ENCODE measurements at places on chromosomes 1 and 21.

- DNase-seq: no peak
These were observed 49.8 kb upstream of the MTF2 start for GRCh38 chr1:93029317-93029716.

- DNase-seq: no peak
These were observed 112.1 kb downstream of the PHTF1 start for GRCh38 chr1:113647164-113647563.

GRCh38 chr1:220817907-220818306, 31.2 kb downstream of the MTARC1 start:
- no peak for DNase-seq

DNA sequence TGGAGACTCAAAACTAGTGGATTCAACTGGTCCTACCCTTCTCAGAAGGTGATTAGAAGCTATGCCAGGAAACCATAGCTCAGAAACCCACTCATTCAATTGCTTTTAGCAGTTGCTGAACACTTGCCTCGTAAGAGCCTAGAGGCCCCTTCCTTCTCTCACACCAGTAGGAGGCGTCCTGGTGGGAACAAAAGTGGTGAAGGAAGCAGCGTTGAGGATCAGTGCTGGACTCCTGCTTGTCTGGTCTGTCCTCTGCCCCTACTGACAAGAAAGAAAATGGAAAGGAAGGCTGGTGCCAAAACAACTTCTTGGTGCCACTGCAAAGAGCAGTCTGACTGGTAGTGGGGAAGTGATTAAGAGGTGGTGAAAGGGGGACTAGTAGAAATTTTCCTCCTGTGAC, 269.7 kb downstream of the LMO4 start:
- DNase-seq: no peak

- DNase-seq: no peak
These were observed 21.0 kb downstream of the PCSK9 start for GRCh38 chr1:55060133-55060999.

- DNase-seq: no peak
These were observed 761.9 kb upstream of the CXADR start for GRCh38 chr21:16750926-16751325.

- DNase-seq: no peak
These were observed 28.1 kb downstream of the LDLRAP1 start for GRCh38 chr1:25571522-25571970.

- no peak for DNase-seq
These were observed 265.2 kb upstream of the TMEM51 start for GRCh38 chr1:14888374-14888773.

DNA sequence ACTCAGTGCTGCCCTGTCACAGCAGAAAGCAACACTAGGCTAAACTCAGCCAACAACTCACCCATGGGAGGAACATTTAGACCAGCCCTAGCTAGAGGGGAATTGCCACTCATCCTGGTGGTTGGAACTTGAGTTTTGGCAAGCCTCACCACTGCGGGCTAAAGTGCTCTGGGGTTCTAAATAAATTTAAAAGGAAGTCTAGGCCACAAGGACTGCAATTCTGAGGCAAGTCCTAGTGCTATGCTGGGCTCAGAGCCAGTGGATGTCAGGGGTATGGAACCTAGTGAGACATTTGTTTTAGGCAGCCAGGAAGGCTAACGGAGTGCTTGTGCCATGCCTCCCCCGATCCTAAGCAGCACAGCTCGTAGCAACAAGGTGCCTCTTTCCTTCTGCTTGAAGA, 78.0 kb downstream of the RGS13 start:
- DNase-seq: no peak

DNA sequence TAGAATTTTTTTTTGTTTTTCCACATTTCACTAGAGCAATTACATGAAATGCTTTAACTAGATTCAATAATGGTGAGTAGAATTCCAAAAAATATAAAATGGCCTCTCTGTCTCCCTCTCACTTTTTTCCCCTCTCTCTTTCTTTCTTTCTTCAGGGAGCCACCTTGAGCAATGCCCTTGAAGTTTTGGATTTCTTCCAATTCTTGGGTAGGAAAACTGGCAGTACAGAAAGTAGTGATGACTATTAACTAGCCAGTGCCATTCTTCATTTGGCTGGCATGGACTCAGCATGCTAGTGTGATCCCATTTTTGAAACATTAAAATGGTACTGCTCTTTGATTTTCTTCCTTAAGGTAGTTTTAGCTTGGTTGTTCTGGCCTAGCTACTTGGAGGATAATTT, 4.5 kb upstream of the FNBP1L start:
- no peak for DNase-seq

- no peak for DNase-seq
These were observed 47.4 kb upstream of the C21orf91 start for GRCh38 chr21:17866590-17866989.

Data from NCI-H460 (cell line).